ENCODE measurements at places on chromosomes 12 and 14. TPM values are rescaled to one million over a fixed set of nuclear protein-coding genes. Genes with fewer than 3 reads are reported as not detected.

The ATP5F1B gene
- 373 TPM for total RNA-seq

The TSHR gene
- not detected for total RNA-seq

The FAIM2 gene
- total RNA-seq, result 21.1 TPM

The KLHL33 gene
- 0.09 TPM for total RNA-seq

The NR1H4 gene
- total RNA-seq, result 0.12 TPM

The IL22 gene
- not detected for total RNA-seq

The SYNDIG1L gene
- total RNA-seq, result not detected

The ATF7 gene
- 14.4 TPM for total RNA-seq

The TBC1D30 gene
- total RNA-seq, result 0.09 TPM

The TAS2R13 gene
- total RNA-seq, result not detected

The TAS2R19 gene
- 0.17 TPM for total RNA-seq

The CRIP1 gene
- total RNA-seq, result 7.5 TPM

The KLHDC1 gene
- 1.6 TPM for total RNA-seq

The CNIH1 gene
- 289 TPM for total RNA-seq

The CMA1 gene
- total RNA-seq, result not detected

The GYS2 gene
- total RNA-seq, result not detected

The RGS6 gene
- total RNA-seq, result not detected

The ZNF641 gene
- total RNA-seq, result 13.7 TPM

The TMEM19 gene
- total RNA-seq, result 19.1 TPM

The LTB4R gene
- 2.1 TPM for total RNA-seq

The KCNMB4 gene
- total RNA-seq, result 4.7 TPM

The HPD gene
- 4.9 TPM for total RNA-seq

The ALX1 gene
- total RNA-seq, result 6.1 TPM

The KCNA5 gene
- total RNA-seq, result not detected

The RTN1 gene
- 0.35 TPM for total RNA-seq

The SRGAP1 gene
- total RNA-seq, result 6.4 TPM

The STAC3 gene
- total RNA-seq, result not detected

The BDKRB1 gene
- 0.68 TPM for total RNA-seq

The POTEM gene
- total RNA-seq, result not detected

The TAC3 gene
- total RNA-seq, result not detected

The NEUROD4 gene
- total RNA-seq, result not detected

The TMPRSS12 gene
- total RNA-seq, result not detected

The LRP1-AS gene
- total RNA-seq, result not detected

The SERPINA10 gene
- not detected for total RNA-seq

The NFE2 gene
- not detected for total RNA-seq

The KITLG gene
- 9.4 TPM for total RNA-seq

The CLEC4C gene
- total RNA-seq, result not detected

The SIX6 gene
- total RNA-seq, result not detected

The EFS gene
- 8.6 TPM for total RNA-seq

The ERBB3 gene
- total RNA-seq, result 4.2 TPM

The OR4E2 gene
- not detected for total RNA-seq

The LIN7A gene
- 1.1 TPM for total RNA-seq

The TMTC1 gene
- total RNA-seq, result 40.9 TPM

The RNF212B gene
- total RNA-seq, result not detected

The DDN gene
- total RNA-seq, result not detected

The A2ML1 gene
- not detected for total RNA-seq

The ALG10B gene
- 3.4 TPM for total RNA-seq

The ACOT4 gene
- total RNA-seq, result 0.09 TPM

The EML5 gene
- total RNA-seq, result not detected

The LMNTD1 gene
- total RNA-seq, result not detected

The SMOC1 gene
- total RNA-seq, result 2.4 TPM
